ENCODE measurements at places on chromosomes 5 and 9.

- DNase-seq = no peak
Measured at GRCh38 chr5:27472871-27473270, 434.5 kb upstream of the CDH9 start.

DNA sequence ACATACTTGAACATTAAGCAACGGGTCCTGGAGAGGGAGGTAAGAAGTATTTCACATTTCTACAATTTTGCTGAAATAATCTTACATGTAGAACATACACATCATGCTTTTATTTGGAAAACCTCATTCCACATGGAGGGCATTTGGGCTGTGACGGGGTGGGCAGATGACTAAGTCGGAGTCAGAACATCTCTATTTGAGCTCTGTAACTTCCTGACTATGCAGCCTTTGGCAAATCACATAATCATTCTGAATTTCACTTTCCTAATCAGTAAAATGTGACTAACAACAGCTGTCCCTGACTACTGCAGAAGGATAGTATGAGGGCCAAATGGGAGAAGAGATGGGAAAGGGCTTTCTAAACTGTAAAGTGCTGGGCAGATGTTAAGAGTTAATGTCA, 17.1 kb upstream of the IL6ST start:
- peak; percentile 77 for DNase-seq

GRCh38 chr5:95043234-95043633, 241.7 kb downstream of the MCTP1 start:
- no peak for DNase-seq

- DNase-seq = peak; percentile 41
Measured at GRCh38 chr5:143886651-143887638, 75.0 kb downstream of the HMHB1 start.

DNA sequence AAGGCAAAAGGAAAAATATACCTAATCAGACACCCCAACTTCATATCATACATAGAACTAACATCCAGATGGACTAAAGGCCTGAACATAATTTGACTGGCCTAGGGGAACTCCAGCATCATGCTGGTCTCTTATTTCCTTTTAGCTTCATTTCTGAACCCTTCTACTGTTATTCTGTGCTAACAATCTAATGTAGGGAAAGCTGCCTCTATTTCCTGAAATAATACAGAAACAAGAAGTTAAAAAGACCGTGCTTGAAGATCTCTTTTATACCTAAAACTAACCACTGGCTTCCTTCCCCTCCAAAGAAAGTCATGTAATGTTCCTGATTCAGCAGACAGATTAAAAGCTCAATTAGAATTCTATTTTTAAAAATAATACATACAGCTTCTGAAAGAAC, 36.7 kb downstream of the LPAR1 start:
- no peak for DNase-seq

DNA sequence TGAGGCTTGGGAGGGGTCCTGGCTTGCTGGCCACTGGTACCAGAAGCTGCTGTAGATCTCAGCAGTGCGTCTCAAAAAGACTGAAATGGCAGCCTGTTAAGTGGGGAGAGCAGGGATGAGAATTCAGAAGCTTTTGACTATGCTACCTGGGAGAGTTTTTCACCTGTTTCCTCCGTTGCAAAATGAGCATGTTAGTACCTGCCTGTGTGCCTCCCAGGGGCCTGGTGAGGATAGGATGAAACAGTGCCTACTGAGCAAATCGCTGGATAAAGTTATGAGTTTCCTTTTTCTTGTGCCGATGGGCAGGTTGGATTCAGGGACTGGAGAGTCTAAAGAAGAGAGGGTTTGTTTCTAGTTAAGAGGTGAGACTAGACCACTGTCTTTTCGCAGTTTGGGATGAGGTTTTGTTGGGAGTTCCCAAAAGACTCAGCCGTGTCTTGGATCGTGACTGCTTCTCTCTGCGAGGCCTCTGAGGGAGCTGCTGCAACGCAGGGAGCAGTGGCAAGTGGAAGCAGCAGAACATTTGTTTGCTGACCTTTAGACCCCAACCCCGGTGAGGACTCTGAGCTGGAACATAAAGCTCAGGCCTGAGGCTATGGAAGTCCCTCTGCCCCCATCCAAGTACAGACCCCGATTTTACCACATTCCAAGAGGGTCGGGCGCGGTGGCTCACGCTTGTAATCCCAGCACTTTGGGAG, 1.4 kb downstream of the RALGPS1 start:
- DNase-seq = no peak

- DNase-seq = no peak
Measured at GRCh38 chr5:108720391-108720790, 27.3 kb upstream of the FER start.

- DNase-seq = no peak
Measured at GRCh38 chr5:106443746-106444145, 1227.0 kb downstream of the EFNA5 start.

- DNase-seq = no peak
Measured at GRCh38 chr5:1410156-1411014, 34.9 kb downstream of the SLC6A3 start.

All from fibroblast of the conjunctiva (primary cell).